ENCODE measurements at places on chromosomes 3 and 15. TPM values are rescaled to one million over a fixed set of nuclear protein-coding genes. Genes with fewer than 3 reads are reported as not detected.

- ATAC-seq = no peak
Measured at GRCh38 chr3:85785766-85786165, 827.0 kb downstream of the CADM2 start.

The TEX9 gene
- total RNA-seq = 22.9 TPM

The PGBD4 gene
- total RNA-seq = 3.2 TPM

DNA sequence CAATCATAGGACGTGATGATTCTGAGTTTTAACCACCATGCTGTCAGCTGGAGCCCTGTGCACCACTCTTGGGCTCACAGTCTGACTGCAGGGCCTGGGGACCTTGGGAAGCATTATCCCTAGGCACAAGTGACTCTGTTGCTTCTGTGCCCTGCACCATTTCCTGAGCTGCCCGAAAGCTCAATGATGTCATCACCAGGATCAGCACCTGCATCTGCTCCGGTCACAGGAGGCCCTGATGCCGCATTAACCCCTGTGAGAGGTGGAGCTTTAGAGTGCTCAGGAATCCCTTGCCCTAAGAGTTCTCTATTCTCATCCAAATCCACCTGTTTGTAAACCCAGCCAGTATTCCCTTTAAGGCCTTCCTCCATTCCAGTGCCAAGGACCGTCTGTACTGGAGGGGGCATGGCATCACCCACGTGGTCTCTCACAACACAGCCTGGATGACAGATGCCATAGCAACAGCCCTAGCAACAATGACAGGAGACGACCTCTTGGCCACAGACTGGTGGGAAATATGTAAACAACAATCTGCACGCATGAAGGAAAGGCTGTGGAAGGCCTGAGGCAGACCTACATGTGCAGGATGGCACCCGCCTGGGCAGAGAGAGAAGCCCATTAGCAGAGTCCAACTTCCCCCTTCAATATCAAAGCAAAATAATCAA lies 37.9 kb downstream of the NTRK3 start:
- ATAC-seq = peak; percentile 33

DNA sequence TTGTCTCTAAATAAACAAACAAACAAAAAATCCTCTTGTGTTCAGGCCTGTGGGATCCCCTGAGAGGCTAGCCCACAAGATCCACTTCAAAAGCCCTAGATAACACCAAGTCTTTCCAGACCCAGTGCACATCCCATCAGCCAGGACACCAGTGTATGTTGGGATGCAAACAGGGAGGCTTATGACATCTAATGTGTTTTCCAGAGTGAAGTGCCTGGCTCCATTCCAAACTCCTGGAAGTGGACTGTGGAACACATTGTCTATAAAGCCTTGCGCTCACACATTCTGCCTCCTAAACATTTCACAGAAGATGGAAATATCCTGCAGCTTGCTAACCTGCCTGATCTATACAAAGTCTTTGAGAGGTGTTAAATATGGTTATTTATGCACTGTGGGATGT lies 57.0 kb downstream of the MLH1 start:
- ATAC-seq = no peak

- no peak for ATAC-seq
Measured at GRCh38 chr15:85972805-85973540, 106.7 kb upstream of the AGBL1 start.

DNA sequence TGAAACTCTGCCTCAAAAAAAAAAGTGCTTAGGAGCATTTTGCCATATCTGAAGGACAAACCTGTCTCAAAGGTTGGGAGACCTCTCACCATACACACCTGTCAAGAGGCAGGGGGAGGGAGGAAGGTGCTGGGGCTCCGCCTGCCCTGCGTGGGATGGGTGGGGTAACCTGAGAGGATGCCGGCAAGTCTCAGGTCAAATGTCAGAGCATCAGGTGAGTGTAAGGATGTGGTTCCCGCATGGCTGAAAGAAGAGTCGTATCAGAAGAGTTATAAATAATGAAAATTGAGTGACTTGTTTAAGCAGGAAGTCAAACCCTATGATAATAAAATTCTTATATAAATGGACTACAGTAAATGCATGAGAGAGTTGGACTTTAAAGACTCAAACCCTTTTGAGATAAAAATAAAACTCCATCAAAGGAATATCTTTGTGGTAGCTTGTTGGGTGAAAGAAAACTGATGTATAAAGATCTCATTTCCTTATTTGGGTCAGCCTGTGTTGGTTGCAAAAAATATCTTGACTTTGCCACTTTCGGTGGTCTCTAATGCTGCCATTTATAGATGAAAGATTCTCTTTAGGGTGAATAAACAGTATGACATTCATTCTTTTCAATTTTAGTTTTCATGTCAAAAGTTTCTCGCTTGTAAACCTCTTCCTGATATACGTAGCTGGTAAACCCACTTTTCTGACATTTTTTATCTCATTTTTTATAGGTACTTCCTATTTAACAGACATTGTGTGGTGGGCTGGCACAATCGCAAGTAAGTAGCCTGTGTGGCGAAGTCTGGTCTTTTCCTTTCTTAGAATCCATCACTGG lies 23.8 kb downstream of the NIPA1 start:
- ATAC-seq = no peak

The ZNF654 gene
- 11.9 TPM for total RNA-seq

The KNL1 gene
- 19.1 TPM for total RNA-seq

- ATAC-seq = no peak
Measured at GRCh38 chr3:51620543-51620942, 50.5 kb upstream of the TEX264 start.

- ATAC-seq = no peak
Measured at GRCh38 chr3:187265461-187265955, 26.0 kb downstream of the MASP1 start.

The MYO5C gene
- total RNA-seq = 1.3 TPM

DNA sequence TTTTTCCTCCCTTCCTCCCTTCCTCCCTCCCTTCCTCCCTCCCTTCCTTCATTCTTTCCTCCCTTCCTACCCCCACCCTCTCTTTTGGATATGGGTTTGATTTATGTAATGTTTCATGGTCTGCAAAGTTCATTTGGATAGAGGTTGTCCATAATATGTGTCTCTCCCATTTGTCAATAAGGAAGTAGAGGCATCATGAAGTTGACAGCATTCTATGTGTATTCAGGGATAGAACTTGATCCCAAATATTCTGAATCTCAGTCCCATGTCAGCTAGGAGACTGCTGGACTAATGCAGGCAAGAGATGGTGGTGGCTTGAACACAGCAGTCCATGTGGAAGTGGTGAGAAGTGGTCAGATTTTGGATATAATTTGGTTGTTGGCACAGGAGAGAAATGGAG lies 90.7 kb upstream of the SLC6A6 start:
- no peak for ATAC-seq

GRCh38 chr15:65286069-65286703 lies 497 bp downstream of the PARP16 start:
- no peak for ATAC-seq

The GABRA5 gene
- total RNA-seq = 0.65 TPM

DNA sequence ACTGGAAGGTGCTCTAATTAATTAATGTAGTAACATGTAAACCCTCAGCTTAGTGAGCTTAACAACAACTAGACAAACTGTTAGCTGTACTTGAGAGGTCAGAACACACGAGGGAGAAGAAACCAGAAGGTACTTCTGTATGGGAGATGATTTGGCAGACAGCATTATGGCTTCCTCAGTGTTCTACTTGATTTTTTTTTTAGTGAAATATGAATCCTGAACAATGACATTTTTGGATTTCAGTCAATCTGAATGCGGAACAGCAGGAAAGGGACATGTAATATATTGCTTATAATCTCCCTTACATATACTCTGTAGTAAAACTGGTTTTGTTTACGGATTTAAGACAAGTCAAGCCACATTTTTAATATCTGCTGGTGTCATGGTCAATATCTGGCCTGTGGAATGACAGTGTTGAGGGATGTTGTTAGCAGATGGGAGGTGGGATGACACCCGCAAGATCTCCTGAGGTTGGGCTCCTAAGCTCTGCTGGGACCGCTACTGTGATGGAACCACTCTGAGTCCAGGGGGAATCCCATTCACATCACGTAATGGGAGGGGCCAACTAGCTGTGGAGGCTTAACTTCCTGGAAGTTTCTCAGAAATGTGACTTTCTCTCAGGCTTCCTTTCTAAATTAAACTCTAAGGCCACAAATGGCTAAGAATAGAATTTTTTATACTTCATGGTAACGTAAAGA lies 18.7 kb downstream of the TNFAIP8L3 start:
- no peak for ATAC-seq

The RTP4 gene
- total RNA-seq = not detected

The DPH6 gene
- total RNA-seq = 21.5 TPM

DNA sequence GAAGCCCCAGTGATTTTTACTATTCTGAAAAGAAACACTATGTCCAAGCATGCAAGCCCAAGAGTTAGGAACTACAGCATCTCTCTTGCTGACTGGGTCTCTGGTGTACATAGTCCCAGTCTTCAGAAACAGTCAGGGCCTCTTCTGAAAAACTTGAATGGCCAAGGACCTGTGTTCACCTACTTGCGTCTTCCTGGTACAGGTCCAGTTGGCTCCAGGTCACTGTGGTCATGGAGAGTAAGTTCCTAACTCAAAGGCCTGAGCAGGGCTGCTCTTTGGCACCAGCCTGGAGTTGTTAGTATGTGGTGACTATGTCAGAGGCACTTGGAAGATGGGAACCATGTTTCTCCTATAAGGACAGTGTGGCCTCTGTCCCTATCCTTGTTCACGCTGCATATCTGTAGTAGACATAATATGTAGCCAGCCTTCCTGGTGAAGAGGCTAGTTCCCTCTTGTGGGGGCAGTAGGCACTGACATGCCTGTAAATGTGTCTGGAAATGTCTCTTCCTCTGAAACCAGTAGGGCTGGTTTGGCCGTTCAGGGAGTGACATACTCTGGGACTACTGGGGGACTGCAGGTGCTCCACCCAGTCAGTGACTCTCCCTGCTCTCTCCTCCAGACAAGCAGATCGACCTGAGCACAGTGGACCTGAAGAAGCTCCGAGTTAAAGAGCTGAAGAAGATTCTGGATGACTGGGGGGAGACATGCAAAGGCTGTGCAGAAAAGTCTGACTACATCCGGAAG lies 2.6 kb upstream of the RBM15B start:
- ATAC-seq = no peak

GRCh38 chr3:140096037-140096436 lies 161.1 kb downstream of the CLSTN2 start:
- no peak for ATAC-seq

GRCh38 chr3:97738761-97739160 lies 25.8 kb upstream of the ARL6 start:
- ATAC-seq = no peak

GRCh38 chr3:117752984-117753717 lies 1043.6 kb downstream of the TUSC7 start:
- ATAC-seq = peak; percentile 58

The MUC4 gene
- 1.2 TPM for total RNA-seq

- no peak for ATAC-seq
Measured at GRCh38 chr15:68871507-68871906, 50.8 kb upstream of the ANP32A start.

The WNT5A gene
- 48.7 TPM for total RNA-seq

DNA sequence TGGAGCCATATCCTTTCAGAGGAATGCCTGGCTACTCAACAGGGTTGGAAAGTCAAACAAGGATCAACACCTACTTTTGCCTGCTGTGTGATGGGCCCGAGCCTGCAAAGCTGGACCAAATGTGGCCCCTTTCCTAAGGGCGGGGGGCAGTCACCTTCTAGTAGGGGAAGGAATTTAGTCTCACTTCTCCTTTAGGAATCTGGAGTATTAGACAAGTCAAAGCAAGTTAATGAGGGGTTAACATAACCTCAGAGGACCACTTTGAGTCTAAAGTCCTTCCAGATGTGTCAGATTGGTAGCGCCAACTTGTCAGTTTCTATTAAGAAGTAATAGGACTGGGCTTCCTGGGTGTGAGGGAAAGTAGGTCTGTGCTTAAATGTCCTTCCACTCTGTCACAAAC lies 6.8 kb downstream of the EXOSC7 start:
- ATAC-seq = no peak

Measured in motor neuron (in vitro differentiated cells).